ENCODE measurements at places on chromosomes 7 and 10. TPM values are rescaled to one million over a fixed set of nuclear protein-coding genes. Genes with fewer than 3 reads are reported as not detected.

GRCh38 chr10:79242620-79243152 is 104.6 kb upstream of the PPIF start:
- DNase-seq = peak; percentile 62

Gene NFE2L3
- 44.2 TPM for total RNA-seq

DNA sequence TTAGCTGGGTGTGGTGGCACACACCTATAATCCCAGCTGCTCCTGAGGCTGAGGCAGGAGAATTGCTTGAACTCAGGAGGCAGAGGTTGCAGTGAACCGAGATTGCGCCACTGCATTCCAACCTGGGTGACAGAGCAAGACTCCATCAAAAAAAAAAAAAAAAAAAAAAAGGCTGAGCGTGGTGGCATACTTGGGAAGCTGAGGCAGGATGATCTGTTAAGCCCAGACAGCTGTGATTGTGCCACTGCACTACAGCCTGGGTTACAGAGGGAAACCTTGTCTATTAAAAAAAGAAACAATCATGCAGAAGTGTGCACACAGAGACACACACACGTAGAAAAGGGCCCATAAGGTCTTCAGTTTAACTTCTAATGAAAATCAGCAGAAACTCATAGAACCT is 150.6 kb downstream of the TPST1 start:
- DNase-seq = peak; percentile 44

DNA sequence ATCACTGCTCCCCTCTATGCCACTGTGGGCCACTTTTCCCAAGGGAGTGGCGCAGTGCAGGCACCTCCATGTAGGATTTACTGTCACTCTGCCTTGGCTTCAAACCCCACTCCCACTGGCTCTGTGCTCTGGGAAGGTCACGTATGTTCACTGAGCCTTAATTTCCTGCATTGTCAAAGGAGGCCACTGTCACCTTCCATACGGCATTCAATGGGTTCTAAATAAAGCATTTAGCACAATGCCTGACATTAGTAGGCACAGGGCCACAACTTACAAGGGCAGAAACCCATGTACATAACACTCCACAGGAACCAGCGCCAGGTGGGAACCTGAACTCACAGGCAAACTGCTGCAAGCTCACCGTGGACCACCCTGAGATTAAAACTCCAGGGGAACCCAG is 196.4 kb downstream of the USP6NL start:
- DNase-seq = no peak

DNA sequence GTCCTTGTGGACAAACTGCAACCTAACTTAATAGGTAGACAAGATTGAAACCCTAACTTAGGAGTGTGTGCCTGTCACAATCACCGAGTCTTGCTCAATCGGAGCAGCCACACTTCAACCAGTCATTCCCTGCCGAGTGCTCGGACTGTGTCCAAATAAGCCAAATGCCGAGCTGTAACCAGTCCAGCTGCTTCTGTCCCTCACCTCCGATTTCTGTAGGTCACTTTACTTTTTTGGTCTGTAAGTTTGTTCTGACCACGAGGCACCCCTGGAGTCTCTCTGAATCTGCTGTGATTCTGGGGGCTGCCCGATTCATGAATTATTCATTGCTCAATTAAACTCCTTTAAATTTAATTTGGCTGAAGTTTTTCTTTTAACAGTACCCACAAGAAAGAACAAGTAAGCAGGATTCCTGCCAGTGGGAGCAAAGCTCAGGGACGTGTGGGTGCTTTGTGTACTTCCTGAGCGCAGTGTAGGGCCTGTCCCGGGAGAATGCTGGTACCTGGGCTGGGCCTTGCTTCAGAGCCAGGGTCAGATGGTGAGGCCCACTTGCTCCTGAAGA is 140.1 kb downstream of the ACTR3B start:
- DNase-seq = peak; percentile 84

DNA sequence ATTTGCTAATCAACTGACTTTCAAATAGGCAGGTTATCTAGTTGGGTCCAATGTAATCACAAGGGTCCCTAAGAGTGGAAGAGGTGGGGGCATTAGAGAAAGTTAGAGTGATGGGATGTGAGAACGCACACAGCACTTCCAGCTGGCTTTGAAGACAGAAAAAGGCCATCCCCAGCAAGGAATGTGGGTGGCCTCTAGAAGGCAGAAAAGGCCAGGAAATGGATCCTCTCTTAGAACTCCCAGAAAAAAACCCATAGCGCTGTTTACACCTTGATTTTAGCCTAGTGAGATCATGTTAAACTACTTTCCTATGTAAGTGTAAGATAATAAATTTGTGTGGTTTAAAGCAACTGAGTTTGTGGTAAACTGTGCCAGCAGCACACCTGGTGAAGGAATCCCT is 219.5 kb upstream of the HABP2 start:
- no peak for DNase-seq

DNA sequence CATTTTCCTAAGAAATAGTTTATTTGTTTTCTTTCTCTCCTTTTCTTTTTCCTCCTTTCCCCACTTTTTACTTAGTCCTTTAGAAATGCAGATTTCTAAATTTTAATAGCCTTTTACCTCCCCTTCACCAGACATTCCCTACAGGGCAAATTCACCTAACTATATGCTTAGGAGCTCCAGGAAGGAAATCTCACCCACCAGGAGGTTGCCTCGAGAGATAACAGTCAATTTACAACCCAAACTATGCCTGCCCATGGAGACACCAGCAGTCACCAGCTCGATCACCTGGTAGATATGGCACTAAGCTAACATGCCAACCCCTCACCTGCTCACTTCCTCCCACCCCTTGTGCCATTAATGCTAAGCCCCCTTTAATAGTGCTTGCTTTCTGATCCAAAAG is 25.2 kb upstream of the CREB3L2 start:
- DNase-seq = no peak

Gene EN2
- not detected for total RNA-seq

GRCh38 chr7:79293655-79294142 is 159.8 kb downstream of the MAGI2 start:
- DNase-seq = peak; percentile 44

DNA sequence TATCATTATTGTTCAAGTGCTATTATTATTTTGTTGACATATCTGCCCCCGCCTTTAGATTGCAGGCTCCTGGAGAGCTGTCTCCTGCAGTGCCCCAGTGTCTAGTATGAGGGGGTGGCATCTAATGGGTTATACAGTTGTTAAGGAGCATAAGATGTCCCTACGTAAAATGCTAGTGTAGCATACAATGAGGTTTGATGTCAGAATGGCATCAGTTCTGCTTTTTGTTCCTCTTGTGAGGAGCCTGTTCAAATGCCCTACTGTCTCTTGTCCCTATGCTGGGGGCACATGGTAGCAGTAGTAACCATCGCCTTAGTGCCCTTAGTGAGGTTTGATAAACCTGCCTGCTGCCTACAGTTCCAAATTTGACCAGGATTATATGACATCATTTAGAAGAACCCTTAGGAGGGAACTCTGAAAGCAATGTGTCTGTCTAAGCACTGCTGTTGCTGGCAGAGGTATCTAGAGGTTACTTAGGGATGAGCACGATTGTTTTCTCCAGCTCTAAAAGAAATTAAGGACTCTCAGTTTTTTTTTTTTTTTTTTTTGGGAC is 9.7 kb downstream of the CREM start:
- DNase-seq = no peak

Gene MYH16
- 11.7 TPM for total RNA-seq

DNA sequence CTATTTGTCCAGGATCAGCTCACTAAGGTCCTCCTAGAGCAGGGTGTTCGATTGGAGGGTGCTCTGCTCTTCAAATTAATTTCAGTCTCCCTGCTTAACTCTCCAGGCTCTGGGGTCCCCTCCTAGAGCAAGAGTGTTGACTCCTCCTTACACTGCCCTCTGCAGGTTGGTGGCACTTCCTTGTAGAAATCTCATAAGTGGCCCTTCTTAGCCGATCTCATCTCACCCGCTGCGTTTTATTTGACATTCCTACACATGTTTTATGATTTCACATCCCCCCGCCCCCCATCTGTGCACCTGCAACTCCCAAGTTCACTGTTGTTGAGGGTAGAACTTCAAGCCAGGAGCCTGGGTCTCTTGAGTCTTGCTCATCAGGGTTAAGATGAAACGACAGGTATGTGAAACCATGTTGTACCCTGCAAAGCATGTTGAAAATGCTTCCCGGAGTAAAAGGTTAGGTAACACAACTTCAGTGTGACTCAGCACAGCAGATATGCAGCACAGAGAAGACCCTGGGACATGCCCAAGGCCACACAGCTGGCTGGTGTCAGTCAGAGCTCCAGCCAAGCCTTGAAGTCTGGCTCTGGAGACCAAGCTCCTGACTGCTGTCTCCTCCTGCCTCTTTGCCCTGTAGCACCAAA is 171.2 kb downstream of the PRKAG2 start:
- DNase-seq = no peak

Gene CALCR
- not detected for total RNA-seq

GRCh38 chr10:124594240-124594639 is 132.6 kb downstream of the LHPP start:
- no peak for DNase-seq

- DNase-seq = no peak
Measured at GRCh38 chr10:20948686-20949327, 51.7 kb upstream of the NEBL start.

DNA sequence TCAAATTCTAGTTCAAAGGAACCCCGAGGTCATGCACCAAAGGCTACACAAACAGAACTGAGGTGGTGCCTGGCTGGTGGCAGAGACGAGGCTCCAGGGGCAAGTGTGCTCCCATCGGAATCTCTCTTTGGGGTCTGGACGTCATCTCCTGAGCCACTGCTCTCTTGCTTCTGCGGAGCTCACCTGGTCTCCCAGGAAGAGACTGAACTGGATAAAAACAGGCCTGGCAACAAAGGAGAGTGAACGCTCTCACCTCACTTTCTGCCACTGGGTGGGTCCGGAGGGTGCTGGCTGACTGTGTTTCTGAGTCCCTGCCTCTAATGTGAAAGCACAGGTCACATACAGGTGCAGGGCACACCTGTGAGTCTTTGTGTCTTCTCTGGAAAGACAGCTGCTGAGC is 22.4 kb downstream of the VIPR2 start:
- DNase-seq = no peak

GRCh38 chr7:31051598-31052486 is at the start of gene ADCYAP1R1:
ADCYAP1R1 (plus strand) TSS chr7:31052308; CDS start chr7:31063265, 10,957 bp downstream.
- DNase-seq = no peak

DNA sequence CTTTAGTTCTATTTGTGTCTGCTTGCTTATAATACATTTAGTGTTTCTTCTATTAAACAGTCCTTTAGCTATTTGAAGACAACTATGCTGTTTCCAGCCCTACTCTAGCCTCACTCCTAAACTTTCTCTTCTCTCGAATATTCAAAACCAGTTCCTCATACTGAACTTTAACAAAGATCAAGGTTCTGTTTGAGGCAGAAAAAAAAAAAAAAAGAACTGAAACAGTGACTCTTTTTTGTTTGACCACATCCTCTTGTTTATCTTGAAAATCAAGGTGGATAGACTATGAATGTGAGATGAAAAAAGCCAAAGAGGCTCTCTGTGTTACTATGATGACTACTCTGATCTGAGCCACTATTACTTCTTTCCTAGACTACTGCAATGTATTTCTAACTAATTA is 154.3 kb downstream of the ZNF365 start:
- DNase-seq = no peak

DNA sequence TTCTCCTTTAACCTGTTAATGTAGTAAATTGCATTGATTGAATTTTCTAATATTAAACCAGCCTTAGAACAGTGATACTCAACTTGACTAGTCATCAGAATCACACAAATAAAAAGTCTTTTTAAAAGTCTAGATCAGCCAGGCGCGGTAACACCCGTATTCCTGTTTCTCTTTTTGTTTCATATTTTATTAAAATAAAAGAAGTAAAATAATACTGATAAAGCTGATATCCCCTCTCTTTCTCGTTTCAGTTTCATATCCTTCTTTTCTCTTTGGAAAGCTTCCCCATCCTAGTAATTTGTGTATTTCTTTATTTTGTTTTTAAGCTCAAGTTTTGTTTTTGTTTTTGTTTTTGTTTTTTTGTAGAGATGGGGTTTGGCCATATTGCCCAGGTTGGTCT is 9.3 kb downstream of the SMO start:
- no peak for DNase-seq

- DNase-seq = no peak
Measured at GRCh38 chr7:11665357-11665756, 166.6 kb downstream of the THSD7A start.

Gene OR6V1
- not detected for total RNA-seq

Gene CFAP70
- 3.1 TPM for total RNA-seq

Gene SEMA4G
- 0.83 TPM for total RNA-seq

- no peak for DNase-seq
Measured at GRCh38 chr10:131577178-131577555, 265.6 kb upstream of the TCERG1L start.

- no peak for DNase-seq
Measured at GRCh38 chr10:112446055-112446854, 459 bp downstream of the ZDHHC6 start.

GRCh38 chr10:6738112-6738768 is 158.2 kb upstream of the PRKCQ start:
- peak; percentile 26 for DNase-seq

Gene ASAH2
- total RNA-seq = 8.3 TPM

DNA sequence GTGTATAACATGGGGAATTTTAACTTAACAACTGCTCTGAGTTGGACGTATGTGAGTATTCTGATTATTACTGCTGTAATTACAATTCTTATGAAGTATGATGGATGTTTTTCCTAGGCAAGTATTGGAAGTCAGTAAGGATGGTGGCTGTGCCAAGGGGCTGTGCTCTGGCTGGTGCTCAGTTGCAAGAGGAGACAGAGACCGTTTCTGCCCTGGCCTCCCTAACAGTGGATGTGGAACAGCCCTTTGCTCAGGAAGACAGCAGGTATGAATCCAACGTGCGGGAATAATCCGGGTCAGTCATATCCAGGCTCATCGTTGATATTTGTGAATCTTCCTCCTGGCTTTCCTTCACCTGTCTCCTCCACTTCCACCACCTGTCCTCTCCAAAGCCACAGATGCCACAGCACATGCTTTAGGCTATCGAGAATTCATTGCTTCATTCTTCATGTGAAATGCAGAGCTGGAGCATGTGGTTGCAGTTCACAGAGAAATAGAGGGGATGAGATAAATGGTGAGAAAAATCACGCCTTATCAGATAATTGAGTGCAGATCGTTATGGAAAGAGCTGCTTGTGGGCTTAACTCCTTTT is 141.7 kb downstream of the TWIST1 start:
- DNase-seq = no peak

DNA sequence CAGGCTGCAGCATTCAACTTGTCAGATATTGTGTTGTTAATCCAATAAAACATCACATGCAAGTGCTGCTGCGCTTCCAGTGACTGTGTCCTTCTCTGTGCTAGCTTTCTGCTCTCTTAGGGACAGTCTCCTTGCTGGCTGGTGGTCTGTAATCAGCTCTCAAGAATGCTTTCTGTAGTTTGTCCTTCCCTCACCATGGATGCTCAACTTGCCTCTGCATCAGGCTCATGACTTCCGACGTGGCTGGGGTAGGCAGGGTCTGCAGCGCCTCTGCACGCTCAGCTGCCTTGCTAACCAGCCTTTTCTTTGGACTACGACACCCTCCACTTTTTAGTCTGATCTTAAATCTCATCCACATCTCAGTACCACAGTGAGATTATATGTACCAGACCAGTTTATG is 58.3 kb downstream of the MMRN2 start:
- no peak for DNase-seq

Gene AOAH
- not detected for total RNA-seq

Gene NYAP1
- total RNA-seq = 1.3 TPM

All from PC-9 (cell line).